Neural progenitor cell (in vitro differentiated cells): ENCODE measurements at places on chromosomes 16 and 17. TPM values are rescaled to one million over a fixed set of nuclear protein-coding genes. Genes with fewer than 3 reads are reported as not detected.
A peak's percentile ranks its signal among the peaks of the same experiment; 100 is the strongest.

DNA sequence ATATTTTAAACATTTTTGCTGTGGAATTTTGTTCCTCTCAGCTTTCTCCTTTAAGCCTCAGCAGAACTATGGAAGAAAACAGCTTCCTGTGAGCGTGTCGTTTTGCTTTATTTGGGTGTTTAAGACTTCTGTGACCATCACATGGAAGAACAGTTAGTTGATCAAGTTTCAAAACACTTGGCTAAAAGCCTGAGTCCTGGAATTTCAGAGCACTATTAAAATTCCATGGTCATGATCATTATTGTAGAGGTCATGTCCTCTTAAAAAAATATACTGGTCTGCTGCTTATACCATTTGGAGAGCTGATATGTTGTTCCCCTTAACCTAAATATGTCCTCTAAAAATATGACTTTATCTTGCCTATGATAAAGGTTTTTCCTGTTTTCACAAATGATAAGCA lies 12.6 kb upstream of the CDR2 start:
- no peak overlapping the region for H3K4me3 ChIP-seq
- no peaks in the 10 kb centered on the region for H3K27me3 ChIP-seq
- no peak for DNase-seq
- no peaks in the 10 kb centered on the region for H3K36me3 ChIP-seq
- H3K27ac ChIP-seq = no peak overlapping the region
- H3K4me1 ChIP-seq = no peaks in the 10 kb centered on the region

- DNase-seq = peak; percentile 80
- H3K4me1 ChIP-seq = no peaks in the 10 kb centered on the region
- no peaks in the 10 kb centered on the region for H3K36me3 ChIP-seq
- peak overlapping the region; percentile 34 for H3K4me3 ChIP-seq
- peaks cover 97% of the 10 kb centered on the region for H3K27me3 ChIP-seq
These were observed 45.6 kb upstream of the HOXB9 start for GRCh38 chr17:48671697-48672171.

DNA sequence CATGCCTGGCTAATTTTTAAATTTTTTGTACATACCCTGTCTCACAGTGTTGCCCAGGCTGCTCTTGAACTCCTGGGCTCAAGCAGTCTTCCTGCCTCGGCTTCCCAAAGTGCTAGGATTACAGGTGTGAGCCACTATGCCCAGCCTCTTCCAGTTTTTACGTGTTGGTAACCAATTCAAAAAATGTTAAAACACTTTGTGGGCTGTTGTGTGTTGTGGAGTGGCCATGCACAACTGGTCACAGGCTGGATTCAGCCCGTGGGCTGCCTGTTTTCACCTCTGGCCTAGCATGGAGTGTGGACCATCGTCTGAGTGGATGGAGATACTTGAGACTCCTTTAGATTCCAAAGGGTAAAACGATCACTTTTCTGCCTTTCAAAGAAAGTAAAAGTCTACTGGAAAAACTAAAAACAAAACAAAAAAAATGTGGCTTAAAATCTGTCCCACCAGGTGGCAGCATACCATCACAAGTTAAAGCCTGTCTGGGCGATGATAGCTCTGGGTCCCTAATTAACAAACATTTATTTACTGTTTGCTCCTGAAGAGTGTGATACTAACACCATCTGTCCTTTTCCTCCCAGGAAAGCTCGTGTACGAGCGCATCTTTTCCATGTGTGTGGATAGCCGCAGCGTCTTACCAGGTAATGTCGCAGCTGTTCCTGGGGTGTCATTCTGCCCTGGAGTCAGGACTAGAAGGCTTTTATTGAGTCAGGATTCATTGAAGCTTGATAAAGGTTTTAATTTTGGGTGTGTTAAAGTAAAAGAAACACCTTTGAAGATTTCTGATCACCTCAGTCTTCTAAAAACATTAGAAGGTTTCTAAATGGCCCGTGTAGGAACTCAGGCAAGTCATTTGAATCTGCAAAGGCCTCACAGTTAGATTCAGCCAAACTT lies 45.8 kb downstream of the VPS35L start:
- DNase-seq = peak; percentile 64
- no peaks in the 10 kb centered on the region for H3K27me3 ChIP-seq
- no peak overlapping the region for H3K4me3 ChIP-seq
- no peaks in the 10 kb centered on the region for H3K4me1 ChIP-seq
- no peak overlapping the region for H3K27ac ChIP-seq
- H3K36me3 ChIP-seq = no peaks in the 10 kb centered on the region

DNA sequence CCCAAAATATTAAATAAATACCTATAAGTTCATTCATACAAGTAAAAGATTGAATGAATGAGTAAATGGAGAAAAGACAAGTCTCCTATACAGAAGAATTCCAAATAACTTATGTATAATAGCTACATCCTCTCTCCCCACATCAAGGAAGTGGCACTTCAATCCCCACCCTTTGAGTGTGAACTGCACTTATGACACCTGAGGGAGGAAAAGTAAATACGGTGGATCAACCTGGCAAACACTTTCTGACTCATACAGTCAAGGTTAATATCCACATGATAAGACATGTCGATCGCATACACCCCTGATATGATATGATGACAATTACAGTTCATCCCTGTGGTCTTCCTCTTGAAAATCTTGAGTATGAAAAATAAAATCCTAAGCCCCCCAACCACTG lies 18.0 kb downstream of the SLFN12L start:
- peaks cover 31% of the 10 kb centered on the region for H3K27me3 ChIP-seq
- no peaks in the 10 kb centered on the region for H3K36me3 ChIP-seq
- no peak for DNase-seq
- H3K4me3 ChIP-seq = no peak overlapping the region
- no peaks in the 10 kb centered on the region for H3K4me1 ChIP-seq

- no peak overlapping the region for H3K27ac ChIP-seq
- H3K4me1 ChIP-seq = no peaks in the 10 kb centered on the region
- no peaks in the 10 kb centered on the region for H3K36me3 ChIP-seq
- DNase-seq = no peak
- H3K27me3 ChIP-seq = no peaks in the 10 kb centered on the region
- H3K4me3 ChIP-seq = no peak overlapping the region
These were observed 77.0 kb upstream of the ZNF423 start for GRCh38 chr16:49932946-49933345.

GRCh38 chr17:75850928-75851692 lies 4.0 kb downstream of the WBP2 start:
- H3K4me1 ChIP-seq = no peaks in the 10 kb centered on the region
- H3K36me3 ChIP-seq = no peaks in the 10 kb centered on the region
- no peak overlapping the region for H3K27ac ChIP-seq

- H3K4me1 ChIP-seq = no peaks in the 10 kb centered on the region
- no peak overlapping the region for H3K4me3 ChIP-seq
- no peaks in the 10 kb centered on the region for H3K36me3 ChIP-seq
- no peaks in the 10 kb centered on the region for H3K27me3 ChIP-seq
- H3K27ac ChIP-seq = no peak overlapping the region
These were observed 39.3 kb upstream of the MAP2K6 start for GRCh38 chr17:69375229-69375628.

- no peak overlapping the region for H3K27ac ChIP-seq
- H3K4me3 ChIP-seq = no peak overlapping the region
- H3K36me3 ChIP-seq = no peaks in the 10 kb centered on the region
- no peaks in the 10 kb centered on the region for H3K27me3 ChIP-seq
These were observed 163.3 kb downstream of the KCNJ2 start for GRCh38 chr17:70332356-70333210.

Gene TCF25
- 95.6 and 127 TPM in 2 replicates for total RNA-seq

DNA sequence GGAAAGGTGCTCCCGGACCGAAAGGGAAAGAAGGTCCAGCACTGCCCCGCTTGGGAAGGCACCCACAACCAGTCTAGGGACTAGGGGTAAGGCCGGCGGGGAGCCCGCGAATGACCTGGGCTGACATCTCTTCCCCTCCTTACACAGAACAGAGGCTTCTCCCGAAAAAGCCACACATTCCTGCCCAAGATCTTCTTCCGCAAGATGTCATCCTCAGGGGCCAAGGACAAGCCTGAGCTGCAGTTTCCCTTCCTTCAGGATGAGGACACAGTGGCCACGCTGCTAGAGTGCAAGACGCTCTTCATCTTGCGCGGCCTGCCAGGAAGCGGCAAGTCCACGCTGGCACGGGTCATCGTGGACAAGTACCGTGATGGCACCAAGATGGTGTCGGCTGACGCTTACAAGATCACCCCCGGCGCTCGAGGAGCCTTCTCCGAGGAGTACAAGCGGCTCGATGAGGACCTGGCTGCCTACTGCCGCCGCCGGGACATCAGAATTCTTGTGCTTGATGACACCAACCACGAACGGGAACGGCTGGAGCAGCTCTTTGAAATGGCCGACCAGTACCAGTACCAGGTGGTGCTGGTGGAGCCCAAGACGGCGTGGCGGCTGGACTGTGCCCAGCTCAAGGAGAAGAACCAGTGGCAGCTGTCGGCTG lies 1.5 kb downstream of the CNP start:
- H3K27me3 ChIP-seq = no peaks in the 10 kb centered on the region
- DNase-seq = peak; percentile 13
- H3K36me3 ChIP-seq = no peaks in the 10 kb centered on the region
- peak overlapping the region; percentile 100 for H3K4me3 ChIP-seq
- H3K4me1 ChIP-seq = peaks cover 13% of the 10 kb centered on the region

DNA sequence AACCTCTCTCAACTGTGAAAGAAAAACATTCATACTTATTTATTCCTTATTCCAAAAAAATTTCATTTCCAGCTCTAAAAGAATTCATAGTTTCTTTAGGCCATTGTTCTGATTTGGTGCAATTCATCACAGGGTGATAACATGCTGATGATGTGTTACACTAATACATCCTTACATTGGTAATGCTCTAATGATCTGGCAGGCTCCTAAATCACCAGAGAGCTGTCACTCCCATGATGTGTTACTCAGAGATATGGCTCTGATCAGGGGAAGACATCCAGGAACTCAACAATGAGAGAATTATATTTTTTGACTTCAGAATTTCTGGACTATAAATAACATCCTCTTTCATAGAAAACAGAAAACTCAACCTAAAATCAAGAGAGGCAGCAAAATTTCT lies 209.3 kb downstream of the CHD9NB start:
- no peaks in the 10 kb centered on the region for H3K36me3 ChIP-seq
- no peak overlapping the region for H3K4me3 ChIP-seq
- H3K27me3 ChIP-seq = no peaks in the 10 kb centered on the region
- no peak for DNase-seq
- H3K27ac ChIP-seq = no peak overlapping the region
- H3K4me1 ChIP-seq = no peaks in the 10 kb centered on the region

DNA sequence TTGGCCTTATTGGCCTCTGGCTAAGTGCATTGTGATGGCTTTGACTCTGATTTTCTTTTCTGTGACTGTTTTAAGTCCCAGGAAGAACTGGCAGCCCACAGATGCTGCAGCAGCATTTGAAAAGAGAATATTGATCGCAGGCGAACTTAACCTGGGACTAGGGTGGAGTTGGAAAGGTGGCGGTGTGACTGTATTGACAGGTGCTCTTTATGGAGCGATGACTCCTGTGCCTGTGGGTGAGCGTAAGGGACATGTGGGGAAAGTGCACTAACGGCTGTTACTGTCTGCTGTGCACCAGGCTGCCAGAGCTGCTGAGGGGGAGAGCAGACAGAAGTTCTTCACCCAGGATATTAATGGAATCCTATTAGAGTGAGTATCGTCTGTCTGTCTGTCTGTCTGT lies 21.3 kb downstream of the UBN1 start:
- no peaks in the 10 kb centered on the region for H3K27me3 ChIP-seq
- no peak overlapping the region for H3K27ac ChIP-seq
- H3K4me1 ChIP-seq = no peaks in the 10 kb centered on the region
- no peak for DNase-seq
- H3K36me3 ChIP-seq = no peaks in the 10 kb centered on the region

Gene CDR2L
- total RNA-seq = 4.0 and 15.8 TPM in 2 replicates

DNA sequence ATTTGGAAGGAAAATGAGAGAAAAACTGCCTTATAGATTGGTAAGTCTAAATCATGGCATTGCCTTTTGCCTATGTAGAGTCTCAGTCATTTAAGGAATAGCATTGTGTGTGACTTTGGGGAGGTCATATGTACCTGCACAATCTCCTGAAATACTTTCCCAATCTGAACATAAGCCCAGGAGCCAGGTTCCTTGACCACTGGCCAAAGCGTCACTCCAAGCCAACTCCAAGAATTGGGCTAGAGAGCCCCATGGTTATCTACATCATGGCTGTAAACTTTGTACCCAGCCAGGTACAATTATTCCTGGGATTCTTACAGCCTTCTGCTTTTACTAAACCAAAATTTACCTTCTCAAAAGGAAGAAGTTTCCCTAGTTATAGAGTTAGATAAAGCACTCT lies 40.8 kb upstream of the MED13 start:
- H3K4me3 ChIP-seq = no peak overlapping the region
- H3K36me3 ChIP-seq = no peaks in the 10 kb centered on the region
- H3K27ac ChIP-seq = no peak overlapping the region

Gene CIBAR2
- 0.43 TPM in 1 of 2 replicates, not detected in the other for total RNA-seq

Gene CDH5
- 0.25 TPM in 1 of 2 replicates, not detected in the other for total RNA-seq

- no peak for DNase-seq
- H3K36me3 ChIP-seq = no peaks in the 10 kb centered on the region
- H3K4me1 ChIP-seq = no peaks in the 10 kb centered on the region
- H3K4me3 ChIP-seq = no peak overlapping the region
- H3K27ac ChIP-seq = no peak overlapping the region
These were observed 9.0 kb downstream of the HLF start for GRCh38 chr17:55273579-55274354.

GRCh38 chr17:76368545-76368944 lies 14.8 kb upstream of the PRPSAP1 start:
- no peak overlapping the region for H3K27ac ChIP-seq
- DNase-seq = no peak
- H3K4me1 ChIP-seq = peaks cover 4% of the 10 kb centered on the region
- no peaks in the 10 kb centered on the region for H3K27me3 ChIP-seq
- no peaks in the 10 kb centered on the region for H3K36me3 ChIP-seq
- H3K4me3 ChIP-seq = no peak overlapping the region

GRCh38 chr17:49146620-49147306 lies 14.2 kb downstream of the B4GALNT2 start:
- no peaks in the 10 kb centered on the region for H3K27me3 ChIP-seq
- H3K36me3 ChIP-seq = no peaks in the 10 kb centered on the region
- peaks cover 3% of the 10 kb centered on the region for H3K4me1 ChIP-seq
- no peak overlapping the region for H3K4me3 ChIP-seq
- H3K27ac ChIP-seq = no peak overlapping the region

GRCh38 chr17:68011199-68011665 lies 15.0 kb upstream of the C17orf58 start:
- no peaks in the 10 kb centered on the region for H3K4me1 ChIP-seq
- DNase-seq = peak; percentile 66
- H3K27ac ChIP-seq = no peak overlapping the region

DNA sequence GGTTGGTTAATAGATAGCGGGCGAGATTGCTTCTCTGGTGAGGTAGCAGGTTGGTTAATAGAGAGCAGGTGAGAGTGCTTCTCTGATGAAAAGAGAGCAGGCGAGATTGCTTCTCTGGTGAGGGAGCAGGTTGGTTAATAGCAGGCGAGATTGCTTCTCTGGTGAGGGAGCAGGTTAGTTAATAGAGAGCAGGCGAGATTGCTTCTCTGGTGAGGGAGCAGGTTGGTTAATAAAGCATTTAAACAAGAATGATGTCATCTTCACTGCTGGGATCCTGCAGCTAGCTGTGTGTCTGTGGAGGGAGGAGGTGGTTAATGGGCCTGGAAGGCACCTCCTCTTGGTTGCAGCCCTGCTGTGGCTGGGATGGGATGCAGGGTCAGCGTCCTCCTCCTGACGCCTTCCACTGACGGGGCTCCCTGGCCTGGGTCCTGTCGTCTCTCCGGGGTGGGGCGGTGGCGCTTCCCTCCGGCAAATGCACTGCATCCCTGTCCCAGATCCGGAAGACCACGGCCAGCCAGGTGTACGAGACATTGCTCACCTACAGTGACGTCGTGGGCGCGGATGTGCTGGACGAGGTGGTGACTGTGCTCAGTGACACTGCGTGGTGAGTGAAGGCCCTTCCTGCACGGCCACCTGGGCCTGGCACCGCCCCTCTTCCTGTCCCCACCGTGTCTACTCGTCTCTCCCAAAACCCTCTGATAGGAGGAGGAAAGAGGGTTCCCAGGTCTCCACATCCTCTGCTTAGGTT lies 99.2 kb upstream of the ZNF750 start:
- no peaks in the 10 kb centered on the region for H3K36me3 ChIP-seq
- no peak overlapping the region for H3K27ac ChIP-seq
- H3K4me3 ChIP-seq = no peak overlapping the region
- H3K4me1 ChIP-seq = peaks cover 7% of the 10 kb centered on the region
